ENCODE measurements at places on chromosomes 2 and 18.

DNA sequence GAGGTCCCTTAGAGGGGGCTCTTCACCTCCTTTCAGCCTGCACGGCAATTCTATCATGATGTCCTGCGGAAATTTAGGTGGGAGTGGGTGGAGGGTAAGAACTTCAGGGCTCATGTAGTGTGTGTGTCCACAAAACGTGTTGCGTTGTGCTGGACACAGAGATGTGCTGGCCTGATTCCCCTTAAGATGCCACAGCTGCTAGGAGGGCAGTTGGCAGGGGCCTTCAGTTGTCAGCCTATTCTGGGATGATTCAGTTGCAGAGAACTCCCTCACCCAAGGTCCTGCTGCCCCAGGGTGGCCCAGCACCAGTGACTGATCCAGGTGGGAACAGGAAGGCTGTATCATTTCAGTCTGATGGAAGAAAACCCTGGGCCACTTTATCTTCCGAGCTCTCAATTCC lies 1.0 kb upstream of the HJURP start:
- no peak for DNase-seq

GRCh38 chr2:241412144-241412543 lies 56.1 kb downstream of the FARP2 start:
- DNase-seq: peak; percentile 93

DNA sequence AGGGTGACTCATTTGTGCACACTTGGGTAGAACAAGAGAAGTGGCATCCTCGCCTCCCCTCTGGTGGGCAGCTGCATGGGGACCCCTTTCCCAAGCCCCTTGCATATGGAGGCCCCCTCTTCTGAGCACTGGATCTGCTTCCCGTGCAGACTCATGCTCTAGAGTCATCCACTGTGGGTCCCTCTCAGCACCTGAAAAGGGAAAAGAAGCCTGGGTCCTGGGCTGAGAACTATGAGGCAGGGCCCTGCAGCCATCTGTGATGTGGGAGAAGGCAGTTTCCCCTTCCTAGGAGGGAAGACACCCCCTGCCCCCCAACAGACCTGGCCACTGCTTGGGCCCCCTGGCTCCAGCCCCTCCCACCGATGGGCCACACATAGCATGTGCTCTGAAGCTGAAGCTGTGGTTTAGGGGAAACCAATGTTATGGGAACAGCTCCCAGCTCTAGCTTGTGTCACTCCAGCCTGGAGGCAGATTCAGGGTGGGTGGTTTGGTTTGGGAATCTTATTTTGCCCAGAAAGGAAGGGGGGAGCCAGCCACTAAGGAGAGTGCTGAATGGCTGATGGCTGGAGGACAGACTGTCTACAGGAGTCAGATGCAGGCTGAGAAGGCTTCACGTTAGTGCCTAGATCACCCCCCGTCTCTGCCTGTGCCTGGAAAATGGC lies 172.8 kb downstream of the GLI2 start:
- peak; percentile 43 for DNase-seq

DNA sequence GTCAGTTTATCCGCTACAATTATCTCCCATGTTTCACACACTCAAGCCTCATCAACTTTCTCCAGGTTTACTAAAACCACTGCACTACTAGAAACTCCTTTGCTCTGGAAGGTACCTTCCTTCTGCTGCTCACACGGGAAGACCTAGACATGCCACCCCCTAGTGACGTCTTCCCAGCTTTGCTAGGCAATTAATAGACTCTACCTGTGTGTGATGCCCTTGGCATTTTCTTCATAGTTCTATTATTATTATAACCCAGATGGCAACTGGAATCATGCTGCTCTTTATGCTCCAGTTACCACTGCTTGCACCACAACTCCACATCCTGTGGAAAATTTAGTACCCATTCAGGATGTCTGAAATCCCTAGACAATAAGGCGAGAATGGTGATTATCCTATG lies 42.4 kb downstream of the CACNB4 start:
- no peak for DNase-seq

- DNase-seq: no peak
Measured at GRCh38 chr2:230870544-230871360, 6.0 kb downstream of the ITM2C start.

GRCh38 chr2:10733980-10734379 lies 12.6 kb downstream of the ATP6V1C2 start:
- no peak for DNase-seq

DNA sequence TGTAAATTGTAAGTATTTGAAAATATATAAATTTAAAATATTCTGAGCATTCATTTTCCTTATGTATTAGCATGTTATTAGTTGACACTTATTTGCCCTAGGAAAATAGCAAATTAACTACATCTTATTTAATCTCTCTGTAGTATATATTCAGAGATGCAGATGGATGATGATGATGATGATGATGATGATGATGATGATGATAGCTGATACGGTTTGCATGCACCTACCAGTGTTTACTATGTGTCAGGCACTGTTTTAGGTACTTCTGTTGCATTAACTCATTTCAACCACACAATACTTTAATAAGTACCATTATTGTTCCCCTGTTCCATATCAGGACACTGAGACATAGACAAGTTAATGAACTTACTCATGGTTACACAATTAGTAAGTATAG lies 191.4 kb upstream of the BOD1L2 start:
- no peak for DNase-seq

DNA sequence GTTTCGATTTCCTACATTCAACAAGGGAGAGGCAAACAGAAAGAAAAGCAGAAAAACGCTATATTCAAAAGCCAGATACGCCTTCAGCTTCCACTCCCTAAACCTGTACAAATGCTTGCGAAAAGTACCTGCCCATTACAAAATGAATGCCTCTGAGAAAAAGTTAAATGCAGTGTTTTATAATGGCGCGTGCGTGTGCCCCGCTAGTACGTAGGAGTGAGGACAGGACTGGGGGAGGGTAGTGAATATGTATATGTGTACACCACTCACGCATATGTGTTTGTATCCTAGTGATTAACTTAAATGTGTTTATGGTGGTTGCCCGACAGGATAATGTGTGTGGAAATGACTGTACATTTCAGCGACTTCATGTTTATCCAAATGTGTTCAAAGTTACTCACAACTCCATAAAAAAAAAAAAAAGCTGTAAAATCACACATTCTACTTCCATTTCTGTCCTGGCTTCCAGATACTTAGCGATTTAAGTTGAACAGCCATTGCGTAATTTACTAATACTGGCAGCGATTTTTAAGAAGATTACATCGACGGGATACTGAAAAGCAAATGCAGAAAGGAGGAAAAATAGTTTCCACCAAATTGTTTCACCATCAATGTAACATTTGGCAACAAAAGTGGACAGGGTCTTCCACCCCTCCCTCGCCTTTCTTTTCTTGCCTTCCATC lies 1.3 kb downstream of the NEUROD1 start:
- no peak for DNase-seq

DNA sequence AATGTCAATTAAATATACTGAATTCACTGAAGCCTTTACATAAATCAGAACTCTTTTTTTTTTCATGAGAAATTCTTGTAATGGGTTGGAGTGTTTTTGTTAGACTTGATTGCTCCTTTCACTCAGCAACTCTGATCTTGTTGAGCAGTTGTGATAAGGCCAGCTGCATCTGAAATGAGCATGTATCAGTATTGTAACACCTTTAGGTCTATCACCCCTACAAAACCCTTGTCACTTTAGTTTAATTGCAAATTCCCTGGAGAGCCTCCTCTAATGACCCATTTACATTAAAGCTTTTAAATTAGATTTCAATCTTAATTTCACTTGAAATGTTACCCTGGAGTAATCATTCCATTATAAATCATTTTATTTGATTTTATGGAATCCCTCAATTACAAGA lies 346.8 kb upstream of the TCF4 start:
- no peak for DNase-seq

DNA sequence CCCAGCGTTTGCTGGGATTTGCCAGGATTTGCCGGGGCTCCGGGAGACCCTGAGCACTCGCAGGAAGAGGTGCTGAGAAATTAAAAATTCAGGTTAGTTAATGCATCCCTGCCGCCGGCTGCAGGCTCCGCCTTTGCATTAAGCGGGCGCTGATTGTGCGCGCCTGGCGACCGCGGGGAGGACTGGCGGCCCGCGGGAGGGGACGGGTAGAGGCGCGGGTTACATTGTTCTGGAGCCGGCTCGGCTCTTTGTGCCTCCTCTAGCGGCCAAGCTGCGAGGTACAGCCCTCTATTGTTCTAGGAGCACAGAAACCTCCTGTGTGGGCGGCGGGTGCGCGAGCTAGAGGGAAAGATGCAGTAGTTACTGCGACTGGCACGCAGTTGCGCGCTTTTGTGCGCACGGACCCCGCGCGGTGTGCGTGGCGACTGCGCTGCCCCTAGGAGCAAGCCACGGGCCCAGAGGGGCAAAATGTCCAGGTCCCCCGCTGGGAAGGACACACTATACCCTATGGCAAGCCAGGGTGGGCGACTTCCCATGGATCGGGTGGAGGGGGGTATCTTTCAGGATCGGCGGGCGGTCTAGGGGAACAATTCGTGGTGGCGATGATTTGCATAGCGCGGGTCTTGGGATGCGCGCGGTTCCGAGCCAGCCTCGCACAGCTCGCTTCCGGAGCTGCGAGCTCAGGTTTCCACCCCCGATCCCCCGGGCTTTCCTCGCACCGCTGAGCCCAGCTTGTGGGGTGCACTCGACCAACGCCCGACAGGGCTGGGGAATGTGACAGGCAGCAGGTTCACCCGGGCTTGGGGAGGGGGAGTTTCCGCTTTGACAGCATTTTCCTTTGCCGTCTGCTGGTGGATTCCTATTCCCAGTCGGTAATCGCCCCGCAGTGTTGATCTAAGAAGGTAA lies 2.8 kb downstream of the ONECUT2 start:
- peak; percentile 45 for DNase-seq

DNA sequence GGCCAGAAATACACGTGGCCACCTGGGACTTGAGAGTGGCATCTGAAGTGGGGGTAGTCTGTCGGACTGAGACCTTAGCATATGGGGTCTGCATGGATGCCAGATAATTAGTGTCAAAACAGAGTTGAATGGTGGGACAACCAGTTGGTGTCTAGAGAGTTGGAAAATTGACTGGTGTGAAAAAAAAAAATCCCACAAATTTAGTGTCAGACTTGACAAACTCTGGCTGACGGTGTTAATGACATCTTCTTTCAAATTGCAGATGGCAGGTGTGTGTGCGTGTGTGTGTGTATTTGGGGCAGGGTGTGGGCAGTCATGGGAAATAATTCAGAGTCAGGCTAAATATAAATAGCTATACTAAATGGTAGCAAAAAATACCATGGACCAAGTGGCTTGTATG lies 365.4 kb upstream of the RGPD4 start:
- no peak for DNase-seq

DNA sequence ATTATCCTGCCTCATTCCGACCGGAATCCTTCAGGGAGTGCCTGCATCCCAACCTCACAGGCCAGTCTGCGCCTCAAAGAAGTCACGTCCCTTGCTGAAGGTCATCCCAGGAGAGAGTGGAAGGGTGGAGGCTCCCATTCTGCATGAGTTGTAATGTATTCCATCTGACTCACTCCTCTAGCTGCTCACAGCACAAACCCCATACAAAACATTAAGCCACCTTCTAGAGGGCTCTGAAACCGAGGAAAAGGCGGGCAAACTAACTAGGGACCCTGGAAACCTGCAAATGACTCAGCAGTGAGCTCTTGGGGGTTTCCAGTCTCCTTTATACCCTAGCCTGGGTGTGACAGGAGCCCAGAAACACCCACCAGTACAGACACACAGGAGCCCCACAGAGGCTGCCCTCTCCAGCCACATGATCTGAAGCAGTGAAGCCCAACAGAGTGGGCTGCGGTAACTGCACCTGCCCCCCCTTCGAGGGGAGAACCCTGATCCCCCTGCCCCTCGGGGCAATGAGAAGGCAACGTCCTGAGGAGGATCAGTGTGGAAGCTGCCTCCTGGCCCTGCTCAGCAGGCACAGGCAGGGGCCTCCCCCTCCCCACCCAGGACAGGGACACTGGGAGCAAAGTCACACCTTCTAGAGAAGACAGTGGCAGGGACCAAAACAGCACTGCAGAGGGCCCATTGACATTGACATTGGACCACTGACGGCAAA lies 69.3 kb upstream of the SNTG2 start:
- DNase-seq: no peak

GRCh38 chr2:236646871-236647270 lies 77.2 kb downstream of the ACKR3 start:
- DNase-seq: no peak

GRCh38 chr2:84704505-84705244 lies 176.2 kb downstream of the TRABD2A start:
- no peak for DNase-seq

DNA sequence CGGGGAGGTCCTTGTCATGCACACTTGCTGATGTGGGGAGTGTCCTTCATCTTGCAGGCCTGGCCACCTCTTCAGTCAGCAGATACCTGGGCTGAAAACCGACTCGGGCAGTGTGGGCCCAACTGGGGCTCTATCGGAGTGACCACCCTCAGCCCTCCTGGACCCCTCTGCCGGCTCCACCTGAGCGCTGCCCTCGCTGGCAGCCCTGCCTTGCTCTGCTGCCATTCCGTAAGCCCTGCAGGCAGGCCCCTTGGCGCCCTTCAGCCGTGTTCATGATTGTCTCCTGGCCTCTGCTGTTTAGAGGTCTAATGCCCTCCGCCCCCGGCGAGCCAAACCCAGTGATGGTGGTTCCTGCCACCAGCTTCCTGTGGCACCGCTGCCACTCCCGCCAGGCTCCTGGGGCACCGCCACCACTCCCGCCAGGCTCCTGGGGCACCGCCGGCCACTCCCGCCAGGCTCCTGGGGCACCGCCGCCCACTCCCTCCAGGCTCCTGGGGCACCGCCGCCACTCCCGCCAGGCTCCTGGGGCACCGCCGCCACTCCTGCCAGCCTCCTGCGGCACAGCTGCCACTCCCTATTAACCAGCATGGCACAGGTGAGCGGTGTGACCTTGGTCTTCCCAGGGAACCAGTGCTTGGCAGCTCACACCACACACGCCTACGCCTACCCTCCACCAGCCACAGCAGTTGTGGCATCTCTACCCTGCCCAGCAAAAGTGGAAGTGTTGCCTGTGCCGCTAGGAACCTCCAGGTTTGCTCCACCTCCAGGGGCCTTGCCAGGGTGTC lies 15.9 kb downstream of the CAPN10 start:
- DNase-seq: no peak

- DNase-seq: no peak
Measured at GRCh38 chr2:236215196-236215595, 47.0 kb upstream of the GBX2 start.

DNA sequence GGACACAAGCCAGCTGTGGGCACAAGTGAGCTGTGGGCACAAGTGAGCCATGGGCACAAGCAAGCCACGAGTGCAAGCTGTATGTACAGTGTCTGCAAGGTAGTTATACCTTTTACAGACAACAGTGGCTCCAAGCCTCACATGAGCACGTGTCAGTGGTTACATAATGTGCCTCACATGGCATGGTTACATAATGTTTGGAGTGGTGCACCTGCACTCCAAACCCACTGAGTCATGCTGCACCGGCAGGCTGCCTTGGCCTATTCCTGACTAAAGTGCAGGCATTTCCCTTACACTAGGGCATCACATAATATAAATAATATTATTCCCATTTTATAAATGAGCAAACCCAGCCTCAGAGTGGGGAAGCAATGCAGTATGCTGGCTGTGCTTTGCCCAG lies 62.6 kb downstream of the MARCO start:
- no peak for DNase-seq

All from fibroblast of skin of back (primary cell).